NCI-H345 (cell line): ENCODE measurements at places on chromosomes 3 and 15.
A peak's percentile ranks its signal among the peaks of the same experiment; 100 is the strongest.

- DNase-seq, result no peak
Observed at GRCh38 chr15:60313906-60314305, 83.9 kb downstream of the ANXA2 start.

DNA sequence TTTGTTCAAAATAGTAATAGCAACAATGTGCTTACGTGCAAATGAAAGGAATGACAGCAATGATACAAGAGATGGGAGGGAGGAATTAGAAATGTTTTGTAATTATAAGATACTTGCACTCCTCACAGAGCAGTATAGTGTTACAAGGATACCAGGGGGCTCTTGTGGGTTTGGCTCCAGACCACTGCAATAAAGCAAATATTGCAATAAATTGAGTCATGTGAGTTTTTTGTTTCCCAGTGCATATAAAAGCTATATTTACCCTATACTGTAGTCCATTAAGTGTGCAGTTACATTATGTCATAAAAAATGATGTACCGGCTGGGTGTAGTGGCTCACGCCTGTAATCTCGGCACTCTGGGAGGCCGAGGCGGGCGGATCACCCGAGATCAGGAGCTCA, 864.3 kb downstream of the NSUN3 start:
- DNase-seq, result no peak

DNA sequence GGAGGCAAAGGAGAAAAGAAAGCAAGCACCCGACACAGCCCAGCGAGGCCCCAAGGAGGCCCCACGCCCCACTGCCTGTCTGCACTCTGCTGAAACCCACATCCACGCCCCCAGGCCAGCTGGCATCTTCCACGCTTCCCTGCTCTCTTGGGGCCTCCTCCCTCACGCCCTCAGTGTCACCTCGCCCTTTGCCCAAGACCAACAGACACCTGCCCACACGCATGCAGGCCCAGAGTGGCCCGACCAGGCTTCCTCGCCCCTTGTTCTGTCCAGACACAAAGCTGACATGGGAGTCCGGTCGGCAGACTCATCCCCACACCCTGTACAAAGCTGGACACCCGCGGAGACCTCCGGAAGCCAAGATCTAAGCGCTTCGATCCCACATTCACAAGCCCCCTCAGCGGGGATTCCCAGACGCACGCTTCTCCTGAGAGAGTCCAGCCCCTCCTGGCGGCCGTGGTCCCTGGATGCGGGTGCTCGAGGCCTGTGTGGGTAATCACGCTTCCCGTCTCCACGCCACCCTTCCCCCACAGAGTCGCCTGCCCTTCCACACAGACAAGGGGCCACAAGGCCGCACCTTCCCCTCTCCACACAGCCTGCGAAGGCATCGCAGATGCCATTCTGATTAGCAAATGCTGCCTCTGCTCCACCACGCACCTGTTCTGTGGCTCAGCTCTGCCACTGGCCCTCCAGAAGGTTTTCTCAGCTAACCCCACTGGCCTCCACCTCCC, 176.6 kb downstream of the XXYLT1 start:
- DNase-seq, result no peak

DNA sequence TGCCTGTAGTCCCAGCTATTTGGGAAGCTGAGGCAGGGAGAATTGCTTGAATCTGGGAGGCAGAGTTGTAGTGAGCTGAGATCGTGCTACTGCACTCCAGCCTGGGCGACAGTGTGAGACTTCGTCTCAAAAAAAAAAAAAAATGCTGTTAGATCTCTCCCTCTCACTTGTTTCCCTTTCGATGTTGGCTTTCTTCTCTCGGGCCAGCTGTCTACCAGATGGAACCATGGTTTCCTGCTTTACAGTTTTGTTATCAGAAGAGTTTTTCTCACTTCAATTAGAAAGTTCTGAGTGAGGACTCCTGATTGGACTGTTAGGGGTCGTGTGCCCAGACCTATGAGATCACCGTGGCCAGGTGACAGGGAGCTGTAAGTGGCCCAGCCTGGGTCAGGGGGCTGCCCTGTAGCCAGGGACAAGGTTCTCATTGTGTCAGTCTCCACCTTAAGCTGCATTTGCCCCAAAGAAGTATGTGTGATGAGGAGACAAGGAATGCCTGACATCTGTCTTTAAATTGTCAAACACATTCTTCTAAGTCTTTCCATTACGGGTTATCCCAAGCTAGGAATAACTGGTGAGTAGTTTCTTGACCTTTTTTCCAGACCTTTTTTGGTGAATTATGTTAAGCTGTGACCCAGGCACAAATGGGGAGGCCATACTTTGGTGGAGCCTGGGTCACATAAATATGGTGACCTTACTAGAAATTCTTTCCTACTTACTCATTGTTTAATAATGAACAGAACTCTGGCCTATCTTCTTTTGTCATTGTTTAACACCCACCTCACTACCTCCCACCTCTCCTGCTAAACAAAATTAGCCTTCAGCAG, 25.2 kb downstream of the SNAPC5 start:
- DNase-seq, result no peak

DNA sequence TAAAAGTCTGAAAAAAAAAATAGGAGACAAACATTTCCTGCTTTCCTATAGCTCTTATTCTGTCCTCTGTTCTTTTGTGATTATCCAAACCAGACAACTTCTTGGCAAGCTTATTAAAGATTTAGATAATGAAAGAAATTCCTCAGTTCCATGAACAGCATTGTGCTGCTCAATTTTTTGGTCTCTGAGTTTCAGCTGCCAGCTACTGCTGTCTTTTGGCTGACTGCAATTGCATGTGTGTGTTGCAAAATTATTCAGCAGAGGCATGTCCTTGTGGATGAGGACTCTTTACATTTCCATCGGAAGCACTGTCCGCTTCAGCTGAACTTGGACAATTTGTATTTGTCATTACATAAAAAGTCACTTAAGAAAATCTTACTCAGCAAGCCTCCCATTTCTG, 397.3 kb upstream of the RASGRP1 start:
- no peak for DNase-seq

DNA sequence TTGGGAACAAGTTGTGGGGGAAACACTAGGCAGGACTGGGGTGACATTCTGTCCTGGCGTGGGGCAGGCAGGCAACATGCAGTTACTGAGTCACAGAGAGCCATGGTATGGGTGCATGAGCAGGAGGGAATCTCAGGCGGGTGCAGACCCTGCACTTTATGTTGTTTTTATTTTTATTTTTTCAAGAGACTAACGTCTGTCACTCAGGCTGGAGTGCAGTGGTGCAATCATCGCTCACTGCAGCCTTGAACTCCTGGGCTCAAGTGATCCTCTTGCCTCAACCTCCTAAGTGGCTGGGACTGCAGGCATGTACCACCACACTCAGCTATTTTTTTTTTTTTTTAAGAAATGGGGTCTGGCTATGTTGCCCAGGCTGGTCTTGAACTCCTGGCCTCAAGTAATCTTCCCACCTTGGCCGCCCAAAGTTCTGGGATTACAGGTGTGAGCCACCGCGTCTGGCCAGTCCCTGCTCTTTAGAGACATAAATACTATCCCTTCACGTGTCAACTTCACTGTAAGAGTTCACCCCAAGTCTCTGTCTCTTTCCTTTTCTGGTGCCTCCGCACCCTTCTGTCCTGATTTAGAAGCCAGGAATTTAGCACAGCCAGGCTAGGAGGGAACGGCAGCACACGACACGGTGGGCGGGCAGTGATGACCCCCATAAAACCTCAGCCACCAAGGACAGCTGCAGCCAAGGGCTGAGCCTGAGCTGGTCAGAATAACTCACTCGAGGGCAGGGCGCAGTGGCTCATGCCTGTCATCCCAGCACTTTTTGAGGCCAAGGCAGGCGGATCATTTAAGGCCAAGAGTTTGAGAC, 72.8 kb upstream of the IQSEC1 start:
- no peak for DNase-seq

DNA sequence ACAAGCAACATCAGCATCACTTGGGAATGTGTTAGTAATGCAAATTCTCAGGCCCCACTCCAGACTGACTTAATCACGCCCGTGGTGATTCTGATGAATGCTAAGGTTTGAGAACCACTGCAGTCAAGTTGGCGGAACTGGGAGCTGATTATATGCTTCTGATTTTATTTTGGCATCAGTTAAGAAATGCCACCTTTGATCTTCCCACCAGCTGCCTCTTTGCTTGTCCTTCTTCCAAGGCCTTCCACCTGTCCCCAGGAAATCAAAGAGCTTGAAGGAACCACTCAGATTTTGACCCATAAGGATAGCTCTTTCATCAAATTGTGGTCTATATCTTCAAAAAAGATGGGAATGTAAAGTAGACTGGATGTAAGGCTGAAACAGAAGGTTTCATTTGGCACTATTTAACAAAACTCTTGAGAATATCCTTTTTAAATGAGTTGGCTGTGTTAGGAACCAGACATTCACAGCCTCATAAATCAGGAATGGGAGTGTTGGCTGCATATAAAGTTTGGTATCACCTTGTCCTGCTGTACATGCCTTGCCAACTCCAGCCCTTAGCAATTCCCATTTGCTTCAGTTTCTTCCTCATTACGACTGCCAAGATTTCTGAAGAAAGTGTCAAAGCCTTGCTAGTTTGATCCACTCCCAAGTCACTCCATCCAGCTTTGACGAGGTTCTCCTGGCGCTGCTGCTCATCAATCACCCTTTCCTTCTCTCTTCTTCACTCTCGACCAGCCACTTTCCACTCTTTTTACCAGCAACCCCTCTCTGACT, 125.8 kb upstream of the NPHP3 start:
- no peak for DNase-seq

DNA sequence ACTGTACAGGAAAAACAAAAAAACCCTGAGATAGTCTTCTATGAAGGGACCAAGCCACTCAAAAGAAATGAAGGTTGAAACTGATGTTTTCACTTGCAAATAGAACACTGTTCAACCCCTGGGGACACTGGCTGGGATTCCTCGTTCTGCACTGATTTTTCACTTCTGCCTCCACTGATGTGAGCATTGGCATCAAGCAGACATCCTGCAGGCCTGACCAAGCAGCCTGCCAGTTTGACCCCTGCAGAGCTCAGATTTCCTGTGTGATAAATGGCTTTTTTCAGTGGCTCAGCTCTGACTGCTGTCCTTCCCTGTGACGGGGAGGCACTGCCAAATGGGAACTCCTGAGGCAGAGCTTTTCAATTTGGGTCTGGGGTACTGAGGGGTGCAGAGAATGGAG, 50.0 kb downstream of the RASGRP1 start:
- DNase-seq, result no peak

GRCh38 chr3:196016485-196016884, 65.4 kb downstream of the TFRC start:
- DNase-seq, result no peak

- peak; percentile 63 for DNase-seq
Observed at GRCh38 chr3:151146071-151146730, 56.8 kb downstream of the GPR171 start.

DNA sequence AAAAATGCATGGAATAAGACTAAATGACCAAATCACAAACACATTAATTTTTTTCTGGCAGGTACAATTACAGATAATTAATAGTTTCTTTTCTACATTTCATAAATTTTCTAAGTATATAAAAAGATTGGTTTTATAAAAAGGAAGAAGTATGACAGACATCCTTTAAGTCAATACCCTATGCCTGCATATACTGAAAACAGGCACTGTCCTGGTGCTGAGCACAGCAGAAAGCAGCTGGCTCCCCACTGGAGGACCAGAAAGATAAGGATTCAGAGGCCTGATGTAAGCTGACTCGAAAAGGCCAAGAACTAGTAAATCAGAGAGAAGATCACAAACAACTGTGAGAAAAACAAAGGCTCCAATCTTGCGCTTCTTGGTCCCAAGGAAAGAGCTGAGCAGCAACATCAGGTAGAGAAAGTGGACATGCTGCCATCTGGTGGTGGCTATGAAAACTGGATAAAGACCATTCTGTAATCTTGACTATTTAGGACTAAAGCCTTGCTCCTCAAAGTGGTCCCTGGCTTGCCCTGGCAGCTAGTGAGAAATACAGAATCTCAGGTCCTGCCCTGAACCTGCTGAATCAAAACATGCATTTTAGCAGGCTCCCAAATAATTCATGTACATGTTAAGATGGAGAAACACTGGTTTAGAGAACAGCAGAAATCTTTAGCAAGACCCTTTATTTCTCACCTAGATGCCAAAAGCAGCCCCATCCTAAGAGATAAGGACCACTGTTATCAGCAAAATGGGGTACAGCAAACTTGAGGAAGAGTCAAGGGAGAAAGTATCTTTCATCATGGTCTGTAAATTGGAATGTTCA, 76.0 kb downstream of the TRANK1 start:
- peak; percentile 38 for DNase-seq

DNA sequence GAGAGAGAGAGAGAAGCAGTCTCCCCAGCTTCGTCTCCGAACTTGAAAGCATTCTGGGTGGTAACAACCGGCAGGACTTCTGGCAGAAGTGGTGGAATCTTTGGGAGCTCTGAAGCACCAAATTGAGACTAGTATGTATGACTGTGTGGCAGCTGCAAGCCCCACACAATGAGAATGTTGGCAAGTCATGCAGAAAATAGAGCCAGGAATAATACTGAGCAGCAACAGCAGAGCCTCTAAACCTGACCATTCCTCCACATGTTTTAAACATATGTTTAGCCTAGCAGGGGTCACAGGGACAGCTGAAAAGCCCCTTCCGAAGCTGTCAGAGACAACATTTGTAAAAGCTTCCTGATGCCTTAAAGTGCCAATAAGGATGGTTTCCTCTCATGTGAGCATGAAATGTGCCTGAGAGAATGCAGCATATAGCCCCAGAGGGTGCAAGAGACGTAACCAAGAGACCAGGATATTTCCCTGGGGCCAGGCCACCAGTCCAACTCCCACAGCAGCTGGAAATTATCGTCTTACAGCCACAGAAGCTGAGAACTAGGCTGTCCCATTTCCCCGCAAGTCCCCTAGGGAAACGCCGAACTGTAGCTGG, 178.6 kb upstream of the CCDC54 start:
- DNase-seq, result no peak

- DNase-seq, result peak; percentile 10
Observed at GRCh38 chr15:34038871-34039789, at the start of gene AVEN. AVEN (minus strand) TSS chr15:34039204; CDS start chr15:34039046, 158 bp downstream.

DNA sequence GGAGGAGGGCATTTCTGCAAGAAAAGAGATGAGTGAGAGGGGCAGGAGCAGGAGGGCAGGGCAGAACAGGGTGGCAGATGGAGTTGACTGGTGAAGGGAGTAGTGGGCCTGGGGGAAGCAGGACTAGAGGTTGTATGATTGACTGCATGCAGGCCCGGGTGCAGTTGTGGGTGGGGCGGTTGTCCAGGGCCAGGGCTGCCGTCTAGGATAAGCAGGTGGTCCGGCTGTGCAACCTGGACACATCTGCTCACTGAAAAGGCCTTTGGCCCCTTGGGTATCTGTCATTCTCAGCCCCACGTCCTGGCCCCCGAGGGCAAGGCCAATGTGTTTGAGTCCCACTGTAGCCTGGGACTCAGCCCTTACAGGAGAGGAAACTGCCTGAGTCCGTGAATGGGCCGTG, 25.4 kb downstream of the ALS2CL start:
- DNase-seq, result no peak

- no peak for DNase-seq
Observed at GRCh38 chr15:82710208-82710555, 507 bp upstream of the AP3B2 start.

DNA sequence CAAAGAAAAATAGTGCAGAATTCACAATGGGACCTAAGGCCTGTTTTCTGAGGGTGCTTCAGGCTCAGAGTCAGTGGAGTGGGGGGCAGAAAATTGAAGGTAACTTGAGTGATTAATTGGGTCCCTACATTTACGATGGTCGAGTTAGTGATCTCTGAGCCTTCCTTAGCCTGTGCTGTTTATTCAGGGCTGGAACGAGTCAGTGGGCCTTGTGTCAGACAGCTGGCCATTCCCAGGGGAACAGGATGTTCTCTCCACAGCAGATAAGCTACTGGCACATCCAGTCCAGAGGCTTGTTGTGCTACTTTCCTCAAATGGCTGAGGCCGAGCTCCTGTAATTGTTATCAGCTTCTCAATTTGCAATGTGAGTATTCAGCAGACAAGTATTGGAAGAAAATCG, 29.2 kb upstream of the CNTN3 start:
- peak; percentile 39 for DNase-seq

GRCh38 chr15:44195151-44195740, at the start of gene FRMD5:
FRMD5 (minus strand) TSS chr15:44195271.
- peak; percentile 97 for DNase-seq
